Hematopoietic multipotent progenitor cell treated with erythropoietin and hydrocortisone succinate and interleukin-3 and kit ligand, for 8 days (in vitro differentiated cells): ENCODE measurements at places on chromosomes 11 and 22.

GRCh38 chr11:14894657-14895598 lies 2.9 kb upstream of the CYP2R1 start:
- DNase-seq: no peak

DNA sequence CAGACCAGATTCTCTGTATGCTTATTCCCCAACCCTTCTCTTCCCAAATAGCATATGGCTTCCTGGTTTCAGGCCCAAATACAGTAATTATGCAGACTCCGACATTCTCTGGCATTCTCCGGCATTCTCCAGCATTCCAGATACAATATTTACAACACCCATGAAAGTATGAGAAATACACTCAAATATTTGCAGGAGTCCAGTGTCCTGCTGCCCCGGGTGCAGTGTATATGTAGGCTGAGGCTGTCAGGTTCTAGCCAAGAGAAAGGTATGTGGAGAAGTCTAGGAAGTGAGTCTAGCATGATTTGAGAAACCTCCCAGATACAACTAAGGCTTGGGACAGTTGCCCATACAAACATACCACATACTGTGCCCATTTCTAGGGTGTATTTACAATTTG lies 160.7 kb downstream of the SOX6 start:
- DNase-seq: no peak

GRCh38 chr11:33674035-33674814 lies 26.4 kb downstream of the C11orf91 start:
- DNase-seq: no peak

- no peak for DNase-seq
These were observed 67.0 kb downstream of the MIAT start for GRCh38 chr22:26724414-26724813.

- DNase-seq: no peak
These were observed 59.2 kb downstream of the BARX2 start for GRCh38 chr11:129434641-129435498.

GRCh38 chr11:104531075-104531474 lies 367.1 kb upstream of the PDGFD start:
- peak; percentile 9 for DNase-seq

GRCh38 chr22:46448333-46448732 lies 89.1 kb downstream of the CELSR1 start:
- no peak for DNase-seq

DNA sequence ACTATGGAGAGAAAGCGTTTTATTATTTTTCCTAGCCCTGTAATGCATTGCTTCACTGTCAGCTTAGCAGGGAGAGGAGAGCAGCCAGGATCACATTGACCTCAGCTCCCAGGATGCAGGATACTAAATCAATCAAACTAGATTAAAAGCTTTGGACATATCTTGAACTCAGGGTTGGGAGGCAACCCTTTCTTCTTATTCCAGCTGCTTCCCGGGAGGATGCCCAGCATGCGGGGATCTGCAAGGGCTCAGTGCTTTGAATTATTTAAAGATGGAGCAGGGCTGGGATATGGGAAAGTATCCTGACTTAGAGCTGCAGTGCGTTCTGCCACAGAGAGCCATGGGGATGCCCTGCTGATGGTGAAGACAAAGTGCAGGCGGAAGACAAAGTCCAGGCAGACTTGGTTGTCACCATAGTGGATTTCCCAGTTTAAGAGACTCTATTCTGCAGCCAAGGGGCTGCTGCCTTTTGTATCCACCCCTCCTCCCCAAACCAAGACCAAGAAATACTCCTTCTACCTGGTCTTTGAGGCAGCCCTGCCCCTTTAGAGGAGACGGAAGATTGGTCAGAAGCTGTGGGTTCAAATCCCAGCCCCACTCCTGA lies 1035.0 kb downstream of the TBC1D22A start:
- no peak for DNase-seq

DNA sequence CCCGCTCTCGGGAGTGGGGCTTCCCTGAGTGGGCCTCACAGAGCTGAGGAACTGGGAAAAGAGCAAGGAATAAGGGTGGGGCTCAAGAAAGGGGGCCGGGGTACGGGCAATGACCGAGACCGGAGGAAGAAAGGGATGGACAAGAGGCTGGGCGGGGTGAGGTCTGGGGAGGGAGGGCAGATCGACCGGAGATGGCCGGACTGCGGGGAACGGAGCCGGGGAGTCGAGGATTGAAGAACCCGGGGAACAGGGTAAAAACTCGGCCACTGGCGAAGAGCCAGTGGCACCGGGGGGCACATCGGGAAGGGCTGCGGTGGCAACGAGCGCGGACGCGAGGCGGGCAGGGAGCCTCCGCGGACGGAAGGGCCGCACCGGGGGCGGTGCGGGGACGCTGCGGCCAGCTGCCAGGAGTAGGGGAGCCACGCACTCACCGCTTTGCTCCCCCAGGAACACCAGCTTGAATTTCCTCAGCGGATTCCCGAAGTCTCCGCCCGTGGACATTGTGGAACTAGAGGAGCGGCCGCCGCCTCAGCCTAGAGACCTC lies 667 bp downstream of the RAB6A start:
- no peak for DNase-seq

DNA sequence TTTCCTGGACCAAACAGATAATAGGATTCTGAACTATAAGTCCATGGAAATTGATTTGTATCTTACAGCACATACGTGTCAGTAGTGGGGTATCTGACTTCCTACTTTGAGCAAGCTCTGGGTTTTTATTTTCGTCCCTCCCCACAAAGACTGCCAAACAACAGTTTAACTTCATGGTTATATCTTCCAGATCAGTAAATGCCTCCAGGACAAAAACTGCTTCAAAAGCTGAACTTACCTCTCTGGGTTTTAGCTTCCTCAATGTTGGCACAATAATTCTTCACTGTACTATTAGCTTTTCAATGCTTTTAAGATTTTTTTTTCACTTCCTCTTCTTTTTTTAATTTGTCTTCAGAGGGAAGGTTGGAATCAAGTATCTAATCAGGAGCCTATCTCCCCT lies 4.2 kb upstream of the DPF2 start:
- DNase-seq: no peak

DNA sequence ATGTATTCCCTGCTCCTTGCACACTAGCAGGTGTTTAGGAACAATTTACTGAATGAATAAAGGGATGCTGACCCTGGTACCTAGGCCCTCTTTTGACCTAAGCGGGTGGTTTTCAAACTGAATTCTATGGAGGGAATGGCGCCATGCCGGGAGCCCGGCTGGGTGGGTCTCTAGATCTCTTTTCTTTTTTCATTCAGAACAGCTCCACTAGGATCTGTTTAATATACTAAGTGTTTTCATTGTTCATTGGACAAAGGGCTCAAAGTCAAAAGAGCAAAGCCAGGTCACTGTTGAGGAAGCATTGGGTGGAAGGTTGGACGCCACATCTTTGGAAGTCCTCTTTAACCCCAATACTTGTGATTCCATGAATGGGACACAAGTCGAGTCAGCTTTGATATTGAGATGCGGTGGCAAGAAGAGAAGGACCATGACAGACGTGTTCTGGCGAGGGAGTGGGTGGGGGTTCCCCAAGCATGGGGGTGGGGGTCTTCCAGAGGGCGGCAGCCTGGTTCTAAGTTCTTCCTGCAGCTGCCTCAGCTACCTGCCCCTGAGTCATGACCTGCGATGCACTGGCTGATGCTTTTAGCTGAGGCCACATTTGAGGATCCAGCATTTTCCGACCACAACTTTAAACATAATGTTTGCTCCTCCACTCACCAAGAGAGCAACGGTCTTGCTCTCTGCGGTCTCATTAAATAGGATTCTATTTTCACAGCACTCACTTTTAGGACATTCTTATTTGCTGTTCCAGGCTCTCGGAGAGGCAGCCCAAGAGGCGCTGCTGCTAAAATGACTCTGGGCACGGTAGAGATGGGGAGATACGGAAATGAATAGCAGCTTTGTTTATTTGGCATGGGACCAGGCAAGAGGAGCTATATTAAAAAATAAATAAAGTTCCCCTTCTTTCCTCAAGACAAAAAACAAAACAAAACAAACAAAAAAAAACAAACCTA lies 100.6 kb downstream of the FBXO7 start:
- DNase-seq: peak; percentile 60

DNA sequence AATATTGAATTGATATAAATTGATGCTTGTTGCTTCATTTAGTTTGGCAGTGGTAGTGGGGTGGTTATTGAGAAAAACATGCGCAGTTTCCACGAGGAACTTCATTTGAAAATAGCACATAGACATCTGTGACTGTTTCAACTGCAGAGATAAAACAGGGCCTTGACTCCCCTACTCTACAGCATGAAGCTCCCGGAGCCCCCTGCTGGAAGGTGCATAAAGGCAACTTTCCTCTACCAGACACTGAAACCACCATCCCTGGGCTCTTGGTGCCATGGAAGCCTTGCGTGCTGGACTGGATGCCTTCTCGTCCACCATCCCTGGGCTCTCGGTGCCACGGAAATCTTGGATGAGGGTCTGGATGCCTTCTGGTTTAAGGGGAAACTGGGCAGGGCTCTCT lies 195.9 kb downstream of the CSNK2A3 start:
- peak; percentile 55 for DNase-seq

DNA sequence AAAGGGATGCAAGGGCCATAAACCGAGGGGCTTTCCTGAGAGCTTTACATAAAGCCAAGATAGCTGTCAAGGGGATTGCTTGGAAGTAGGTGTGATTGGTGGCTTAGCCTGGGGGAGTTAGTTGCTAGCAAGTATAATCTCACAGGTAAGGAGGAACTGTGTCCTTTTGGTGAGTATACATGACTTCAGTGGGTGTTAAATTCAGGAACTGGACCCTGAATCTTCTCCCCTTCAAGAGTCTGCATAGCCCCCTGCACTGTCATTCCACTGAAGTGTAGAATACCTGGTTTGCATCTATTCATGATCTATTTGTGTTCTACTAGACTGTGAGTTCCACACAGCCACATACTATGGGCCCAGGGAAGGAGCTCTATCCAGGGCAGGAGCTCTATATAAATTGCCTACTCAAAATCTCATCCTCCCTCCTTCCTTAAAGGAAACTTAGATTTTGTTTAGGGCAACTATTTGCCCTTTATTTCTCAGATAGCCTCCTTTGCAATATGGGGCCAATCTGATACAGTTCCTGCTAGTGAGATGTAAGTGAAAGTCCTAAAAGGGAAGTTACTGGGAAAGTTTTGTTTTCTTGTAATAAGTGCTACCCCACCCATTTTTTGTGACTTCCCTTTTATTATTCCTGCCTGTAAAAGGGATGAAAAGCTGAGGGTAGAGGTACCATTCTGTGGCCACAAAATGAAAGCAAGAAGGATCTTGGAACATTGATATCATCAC lies 120.5 kb downstream of the PGR start:
- no peak for DNase-seq

GRCh38 chr11:71302911-71303310 lies 50.5 kb upstream of the SHANK2 start:
- no peak for DNase-seq

DNA sequence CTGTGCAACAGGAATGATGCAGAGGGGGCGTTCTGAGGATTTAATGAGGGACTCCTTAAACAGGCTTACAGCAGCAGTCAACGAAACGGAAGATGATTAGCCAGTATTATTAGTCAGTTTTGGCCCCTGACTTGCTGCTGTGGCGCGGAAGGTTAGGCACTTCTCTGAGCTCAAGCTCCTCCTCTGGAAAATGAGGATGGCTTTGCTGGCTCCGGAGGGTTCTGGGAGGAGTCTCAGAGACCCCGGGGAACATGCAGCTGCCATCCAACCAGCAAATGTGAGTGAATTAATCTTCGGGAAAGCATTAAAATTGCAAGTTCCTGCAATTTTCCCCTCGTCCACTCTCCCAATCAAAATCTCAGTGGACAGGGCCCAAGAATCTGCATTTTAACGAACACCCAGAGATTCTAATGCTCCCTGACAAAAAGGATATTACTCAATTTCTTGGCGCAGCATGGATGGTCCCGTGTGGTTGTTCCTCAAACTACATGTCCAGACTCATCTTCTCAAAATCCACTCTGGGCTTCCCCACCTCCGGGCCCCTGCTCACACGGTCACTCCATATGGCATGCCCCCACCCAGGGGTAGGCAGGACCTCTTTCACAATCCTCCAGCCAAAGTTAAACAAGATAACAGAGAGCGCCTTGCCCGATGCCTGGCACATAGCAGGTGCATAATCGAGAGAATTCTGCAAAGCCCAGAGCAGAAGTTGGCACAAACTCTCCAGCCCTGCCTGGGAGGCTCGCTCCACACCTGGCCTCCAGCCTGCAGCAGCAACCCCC lies 6.4 kb downstream of the ELFN2 start:
- DNase-seq: no peak

DNA sequence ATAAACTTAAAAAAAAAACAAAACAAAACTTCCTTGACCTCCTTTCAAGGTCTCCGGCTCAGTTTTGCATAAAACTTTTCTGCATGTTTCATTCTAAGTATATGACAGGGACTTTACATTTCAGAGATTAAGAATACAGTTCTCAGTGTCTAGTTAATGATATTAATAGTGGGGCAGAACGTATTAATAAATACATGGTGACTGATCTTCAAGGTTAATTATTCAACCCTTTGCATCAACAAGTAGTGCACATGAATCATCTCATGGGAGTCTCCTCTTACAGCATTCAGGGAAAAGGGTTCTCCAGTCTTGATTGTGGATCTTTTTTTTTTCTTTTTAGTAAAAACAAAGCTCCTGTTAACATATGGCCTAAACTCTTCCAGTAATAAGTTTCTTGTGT lies 146.8 kb downstream of the KIRREL3 start:
- no peak for DNase-seq

DNA sequence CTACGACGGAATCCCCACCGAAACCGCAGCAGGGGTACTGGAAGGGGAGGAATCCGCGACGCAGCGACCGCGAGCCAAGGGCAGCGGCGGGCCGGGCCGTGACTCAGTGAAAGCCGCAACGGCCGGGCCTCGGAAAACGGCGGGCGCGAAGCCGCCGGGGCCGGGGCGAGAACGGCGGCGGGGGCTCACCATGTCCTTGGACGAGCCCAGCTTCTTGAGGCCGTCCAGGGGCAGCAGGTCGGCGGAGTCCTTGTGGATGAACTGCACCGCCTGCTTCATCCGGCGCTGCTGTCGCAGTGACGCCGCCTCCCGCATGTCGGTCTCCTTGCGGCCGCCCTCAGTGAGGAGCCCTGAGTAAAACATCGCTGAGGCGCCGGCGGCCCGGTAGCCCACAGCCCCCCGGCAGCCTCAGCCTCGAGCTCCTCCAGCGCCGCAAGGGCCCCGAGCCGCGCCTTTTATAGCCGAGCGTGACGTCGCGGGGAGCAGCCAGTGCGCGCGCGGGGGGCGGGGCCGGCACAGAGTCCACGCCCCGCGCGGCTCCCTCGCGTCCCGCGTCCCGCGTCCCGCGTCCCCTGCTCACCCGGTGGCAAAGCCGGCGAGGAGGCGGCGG lies at the start of gene NRIP3:
TSS of gene NRIP3 (minus strand) at position 429 of the 610 bp plus-strand sequence. CDS start at position 363, 66 bp downstream.
- DNase-seq: peak; percentile 52

- DNase-seq: no peak
These were observed 22.7 kb upstream of the CECR2 start for GRCh38 chr22:17346578-17346977.

DNA sequence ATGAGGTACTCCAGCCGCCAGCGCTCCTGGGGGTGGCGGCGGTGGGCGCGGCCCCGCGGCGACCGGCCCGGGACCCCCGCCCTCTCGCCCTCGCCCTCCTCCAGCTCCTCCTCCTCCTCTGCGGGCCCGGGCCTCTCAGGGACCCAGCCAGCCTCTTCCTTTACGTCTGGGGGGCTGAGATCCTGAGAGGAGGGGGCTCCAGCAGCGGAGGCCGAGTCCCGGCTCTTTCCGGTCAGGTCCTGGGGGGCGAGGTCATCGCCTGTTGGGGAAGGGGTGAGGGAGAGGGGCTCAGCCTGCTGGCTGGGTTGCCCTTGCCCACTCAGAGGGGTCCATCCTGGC lies 4.3 kb downstream of the ZFTA start:
- DNase-seq: no peak

- DNase-seq: no peak
These were observed 76.3 kb downstream of the FAM168A start for GRCh38 chr11:73521621-73522020.

- DNase-seq: no peak
These were observed 34.2 kb upstream of the DBX1 start for GRCh38 chr11:20194470-20194869.

GRCh38 chr11:1177020-1177770 lies 19.4 kb downstream of the MUC5AC start:
- no peak for DNase-seq
